ENCODE measurements at places on chromosomes 6 and 20. TPM values are rescaled to one million over a fixed set of nuclear protein-coding genes. Genes with fewer than 3 reads are reported as not detected.

The FBXO30 gene
- polyA plus RNA-seq: 3.6 TPM

The FGD2 gene
- polyA plus RNA-seq: 2.8 TPM

The BMP7 gene
- 3.9 TPM for polyA plus RNA-seq

The CRISP3 gene
- 0.06 TPM for polyA plus RNA-seq

The CNPY3 gene
- 15.4 TPM for polyA plus RNA-seq

The CCHCR1 gene
- polyA plus RNA-seq: 11.0 TPM

The ZNF831 gene
- 0.01 TPM for polyA plus RNA-seq

The OR2B6 gene
- polyA plus RNA-seq: not detected

The TBX18 gene
- polyA plus RNA-seq: 5.0 TPM

The EDN3 gene
- polyA plus RNA-seq: not detected

The MLN gene
- not detected for polyA plus RNA-seq

The HRH3 gene
- not detected for polyA plus RNA-seq

The OPRM1 gene
- not detected for polyA plus RNA-seq

The TTPAL gene
- polyA plus RNA-seq: 2.3 TPM

The ARHGAP40 gene
- polyA plus RNA-seq: not detected

The NPEPL1 gene
- 16.7 TPM for polyA plus RNA-seq

The WFDC2 gene
- 0.55 TPM for polyA plus RNA-seq

The EGFL8 gene
- polyA plus RNA-seq: 6.7 TPM

The LGSN gene
- not detected for polyA plus RNA-seq

Data from heart right ventricle (tissue), 16 donors.